MCF 10A (cell line): ENCODE measurements at places on chromosomes 5 and 9.
A peak's percentile ranks its signal among the peaks of the same experiment; 100 is the strongest.

DNA sequence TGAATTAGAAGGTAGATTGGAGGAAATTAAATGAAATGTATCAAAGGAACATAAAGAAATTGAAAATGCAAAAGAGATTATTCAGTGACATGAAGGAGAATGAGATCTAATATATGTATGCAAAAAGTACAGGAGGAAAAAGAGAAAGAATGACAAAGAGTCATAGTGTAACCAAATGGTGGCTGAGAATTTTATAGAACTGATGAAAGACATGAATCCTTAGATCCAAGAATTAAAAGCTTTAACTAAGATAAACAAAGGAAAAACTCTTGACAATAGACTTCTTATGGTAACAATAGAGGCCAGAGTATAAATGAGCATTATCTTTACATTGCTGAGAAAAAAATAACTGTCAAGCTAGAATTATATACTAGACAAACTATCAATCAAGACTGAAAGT is 505.4 kb upstream of the CD180 start:
- no peak for DNase-seq

DNA sequence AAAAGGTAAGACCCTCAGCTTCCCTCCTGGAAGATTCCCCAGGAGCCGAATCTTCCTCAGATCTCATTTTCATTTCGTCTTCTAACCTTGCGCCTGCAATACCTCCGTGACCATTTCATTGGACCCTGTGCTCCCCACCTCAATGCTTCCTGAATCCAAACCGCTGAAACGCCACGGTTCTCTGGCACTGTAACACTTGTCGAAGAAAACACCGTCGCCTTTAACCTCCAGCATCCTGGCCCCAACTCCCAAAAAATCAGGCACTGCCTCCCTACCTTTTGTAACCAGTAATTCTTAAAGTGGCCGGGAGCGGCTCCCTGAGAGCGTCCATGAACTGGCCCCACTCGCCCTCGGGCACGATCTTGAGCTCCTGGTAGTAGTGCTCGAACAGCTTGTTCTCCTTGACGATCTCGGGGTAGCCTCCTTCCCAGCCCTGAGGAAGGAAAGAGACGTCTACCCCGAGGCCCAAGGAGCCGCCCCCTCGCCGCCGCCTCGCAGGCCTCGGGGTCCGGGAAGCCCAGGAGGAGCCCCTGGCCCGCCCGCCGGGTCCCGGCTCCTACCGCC is 438 bp downstream of the NSUN2 start:
- peak; percentile 51 for DNase-seq

DNA sequence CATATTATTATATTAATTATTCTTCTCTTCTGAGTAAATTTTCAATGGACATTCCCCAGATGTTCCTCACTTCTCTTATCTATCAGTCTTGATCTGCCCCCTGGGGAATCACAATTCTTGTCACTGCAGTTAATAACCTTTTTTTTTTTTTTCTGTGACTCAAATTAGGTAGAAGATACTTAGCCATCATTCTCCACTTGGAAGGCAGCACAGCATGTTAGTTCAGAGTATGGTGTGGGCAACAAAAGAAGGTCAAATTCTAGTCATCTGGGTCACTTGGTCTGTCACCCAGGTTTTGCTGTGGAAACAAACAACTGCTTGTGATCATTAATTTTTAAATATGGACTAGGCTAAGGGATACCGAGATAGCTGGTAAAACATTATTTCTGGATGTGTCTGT is 8.1 kb upstream of the MOB3B start:
- DNase-seq, result no peak

DNA sequence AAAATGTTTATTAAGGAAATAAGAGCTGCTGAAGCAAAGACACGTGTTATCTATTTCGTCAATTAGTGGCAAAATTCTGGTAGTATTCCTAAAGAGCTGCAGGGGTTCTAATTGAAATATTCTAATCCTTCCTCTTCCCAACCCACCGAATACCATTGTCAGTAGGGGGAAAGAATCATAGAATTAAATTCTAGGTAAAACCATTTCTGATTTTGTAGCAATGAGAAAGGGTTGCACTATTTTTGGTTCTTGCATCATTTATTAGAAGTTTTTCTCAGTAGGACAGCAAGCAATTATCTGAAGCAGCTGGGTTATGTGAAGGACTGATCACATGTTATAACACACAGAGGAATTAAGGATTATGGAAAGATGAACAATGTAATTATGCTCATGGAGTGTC is 80.3 kb upstream of the SEMA6A start:
- DNase-seq, result no peak

- DNase-seq, result no peak
Observed at GRCh38 chr5:174217527-174217926, 172.0 kb downstream of the NSG2 start.

- peak; percentile 59 for DNase-seq
Observed at GRCh38 chr9:124551472-124552272, 44.5 kb upstream of the NR5A1 start.

DNA sequence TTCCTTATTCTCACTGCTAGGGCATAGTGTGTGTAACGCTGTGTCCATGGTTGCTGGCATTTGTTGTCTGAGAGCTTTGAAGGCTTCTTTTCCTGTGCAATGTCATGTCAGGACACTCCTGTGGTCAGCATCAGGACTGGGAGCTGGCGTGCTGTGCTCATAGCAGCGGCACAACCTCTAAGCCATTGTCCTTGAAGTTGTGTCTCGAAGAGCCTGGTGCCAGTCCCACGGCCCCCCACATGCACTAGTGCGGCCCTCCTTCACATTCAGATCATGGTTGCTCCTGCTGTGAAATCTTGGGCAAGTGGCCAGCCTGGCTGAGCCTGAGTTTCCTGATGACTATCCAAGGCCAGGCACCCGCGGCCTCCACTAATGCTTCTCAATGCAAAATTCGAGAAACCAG is 32.4 kb downstream of the PDZD2 start:
- DNase-seq, result no peak

DNA sequence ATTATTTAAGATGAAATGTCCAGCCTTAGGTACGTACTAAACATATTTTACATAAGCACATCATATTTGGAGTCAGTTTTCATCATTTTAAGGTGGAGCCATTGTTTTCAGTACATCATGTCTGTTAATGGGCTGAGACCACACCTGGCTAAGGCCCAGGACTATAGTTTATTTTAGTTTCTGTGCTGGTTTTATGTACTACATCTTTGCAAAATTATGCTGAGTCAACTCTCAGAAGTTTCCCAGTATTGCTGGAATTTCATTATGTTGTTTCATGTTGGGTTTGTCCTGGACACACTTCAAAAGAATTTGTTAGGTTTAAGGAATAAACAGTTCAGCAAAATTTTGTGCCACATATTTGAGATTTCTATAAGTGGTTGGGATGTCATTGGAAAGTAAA is 171.2 kb downstream of the CCDC171 start:
- peak; percentile 80 for DNase-seq

DNA sequence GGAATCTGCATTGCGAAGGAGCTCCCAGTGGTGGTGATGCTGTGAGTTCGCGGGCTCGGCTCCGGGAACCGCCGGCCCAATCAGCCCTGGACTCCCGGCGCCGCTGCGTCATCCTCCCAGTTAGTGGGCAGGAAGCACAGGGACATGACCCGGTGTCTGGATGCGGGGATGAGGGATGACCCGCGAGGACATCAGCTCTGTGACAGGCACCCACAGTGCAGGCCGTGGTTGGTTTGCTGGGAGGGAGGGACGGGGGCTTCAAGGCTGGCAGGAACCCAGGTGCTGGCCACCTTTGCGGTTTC is 996 bp downstream of the NXNL2 start:
- DNase-seq, result no peak

- no peak for DNase-seq
Observed at GRCh38 chr5:123976379-123977033, 464.5 kb downstream of the CSNK1G3 start.

GRCh38 chr5:131147258-131147657 is 17.8 kb downstream of the HINT1 start:
- no peak for DNase-seq

DNA sequence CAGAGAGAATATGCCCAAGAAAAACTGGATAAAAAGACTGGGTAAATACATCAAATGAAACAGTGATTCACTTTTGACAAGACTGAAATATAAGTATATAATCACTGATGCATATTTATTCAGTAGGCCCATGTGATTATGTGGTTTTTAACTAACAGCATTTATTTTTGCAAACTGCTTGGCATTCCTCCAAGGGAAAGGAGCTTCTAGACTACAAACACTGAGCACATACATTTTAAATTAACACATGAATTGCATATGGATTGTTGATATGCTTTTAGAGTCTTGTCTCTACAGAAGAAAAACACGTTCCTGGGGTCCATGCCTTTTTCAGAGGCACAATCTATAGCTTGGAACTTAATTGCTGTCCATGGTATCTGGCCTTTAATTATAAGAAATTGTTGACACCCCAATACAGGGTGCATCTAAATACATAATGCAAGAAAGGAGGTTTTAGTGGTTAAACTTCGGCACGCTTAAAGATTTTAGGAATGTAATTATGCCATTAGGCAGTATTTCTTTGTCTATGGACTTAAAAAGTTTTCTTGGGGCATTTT is 6.9 kb upstream of the MEIKIN start:
- peak; percentile 7 for DNase-seq

DNA sequence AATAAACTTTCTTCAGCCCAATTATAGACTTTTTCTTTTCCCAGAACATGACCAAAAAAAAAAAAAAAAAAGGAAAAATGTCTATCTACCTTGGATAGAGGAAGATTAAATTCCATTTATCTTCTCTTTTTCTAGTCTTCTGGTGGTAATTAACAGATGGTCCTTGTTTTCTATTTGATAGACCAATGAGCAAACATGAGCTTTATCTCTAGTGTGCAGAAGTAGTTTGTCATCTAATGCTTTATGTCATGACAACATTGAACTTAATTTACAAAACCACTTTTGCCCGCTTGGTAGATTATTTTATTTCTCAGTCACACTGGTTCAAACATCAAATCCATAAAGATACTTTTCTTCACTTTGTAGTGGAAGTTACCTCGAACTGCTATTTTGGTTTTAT is 69.5 kb upstream of the ELL2 start:
- DNase-seq, result no peak

- no peak for DNase-seq
Observed at GRCh38 chr5:79189439-79190234, 46.3 kb upstream of the JMY start.

DNA sequence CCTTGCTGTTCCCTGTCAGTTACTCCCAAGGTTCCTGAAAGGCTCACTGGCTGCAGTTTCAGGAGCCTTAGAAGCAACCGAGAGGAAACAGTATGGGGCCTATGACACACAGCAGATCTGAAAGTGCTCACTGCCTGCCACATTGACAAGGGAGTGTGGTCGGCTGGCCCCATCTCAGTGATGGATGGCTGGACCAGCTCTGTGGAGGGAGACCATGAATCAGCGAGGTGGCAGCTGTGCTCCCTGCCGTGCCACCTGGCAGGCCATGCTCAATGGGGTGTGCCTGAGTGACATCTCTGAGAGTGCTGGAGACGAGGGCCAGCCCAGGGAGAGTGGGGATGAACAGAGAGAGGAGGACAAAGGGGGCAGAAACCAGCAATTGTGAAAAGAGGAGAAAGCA is 49.1 kb downstream of the DOCK2 start:
- no peak for DNase-seq

DNA sequence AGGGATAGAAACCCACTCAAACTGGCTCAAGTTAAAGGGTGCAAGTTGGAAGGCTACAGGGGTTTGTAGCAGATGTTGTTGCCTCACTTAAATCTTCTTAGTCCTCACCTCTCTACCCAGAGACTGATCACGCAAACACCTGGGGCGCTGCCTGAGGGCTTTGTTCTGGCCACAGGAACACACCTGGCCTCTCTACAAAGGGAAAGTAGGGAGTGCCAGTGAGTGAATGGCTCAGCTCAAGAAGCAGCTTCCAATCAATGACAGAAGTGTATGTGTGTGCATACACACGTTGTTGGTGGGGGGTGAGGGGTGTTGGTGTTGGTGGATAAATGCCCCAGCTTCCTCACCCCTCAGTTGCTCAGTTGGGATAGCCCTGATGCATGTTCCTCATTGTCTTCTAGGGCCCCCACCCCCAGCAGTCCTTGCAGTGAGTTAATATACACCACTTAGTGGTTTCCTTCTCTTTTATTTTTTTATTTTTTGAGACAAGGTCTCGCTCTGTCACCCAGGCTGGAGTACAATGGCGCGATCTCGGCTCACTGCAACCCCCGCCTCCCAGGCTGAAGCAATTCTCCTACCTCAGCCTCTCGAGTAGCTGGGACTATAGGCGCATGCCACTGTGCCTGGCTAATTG is 30.6 kb upstream of the CTNNA1 start:
- peak; percentile 62 for DNase-seq

DNA sequence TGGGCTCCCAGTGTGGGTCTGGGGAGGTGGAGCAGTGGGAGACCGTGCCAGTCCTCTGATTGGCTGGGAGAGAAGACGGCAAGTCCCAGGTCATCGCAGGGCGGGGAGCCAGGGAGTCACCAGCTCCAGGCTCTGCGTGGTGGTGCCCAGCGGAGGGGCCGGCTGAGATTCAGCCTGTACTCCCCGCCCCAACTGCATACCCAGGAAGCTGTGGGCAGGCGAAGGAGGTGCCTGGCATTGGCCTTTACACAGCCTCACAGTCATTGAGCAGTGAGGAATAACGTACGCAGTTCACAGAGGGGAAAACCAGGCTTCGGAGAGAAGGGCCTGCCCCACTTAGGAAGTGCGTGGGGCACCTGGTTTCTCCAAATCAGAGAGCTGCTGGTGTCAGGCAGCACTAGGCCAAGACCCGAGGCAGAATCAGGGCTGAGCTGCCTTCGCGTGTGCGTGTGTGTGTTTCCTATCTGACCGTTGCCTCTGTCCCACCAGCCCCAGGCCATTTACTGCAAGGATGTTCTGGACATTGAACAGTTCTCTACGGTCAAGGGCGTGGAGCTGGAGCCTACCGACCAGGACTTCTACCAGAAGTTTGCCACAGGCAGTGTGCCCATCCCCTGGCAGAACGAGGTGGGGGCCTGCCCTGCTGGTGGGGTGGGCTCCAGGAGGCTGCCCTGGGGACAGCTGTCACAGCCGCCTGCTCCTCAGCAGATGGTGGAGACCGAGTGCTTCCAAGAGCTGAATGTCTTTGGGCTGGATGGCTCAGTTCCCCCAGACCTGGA is 6.2 kb upstream of the PRR7 start:
- no peak for DNase-seq

GRCh38 chr9:27538647-27539046 is 9.0 kb upstream of the MOB3B start:
- no peak for DNase-seq

- DNase-seq, result peak; percentile 34
Observed at GRCh38 chr9:126915281-126915816, 767 bp downstream of the RALGPS1 start.

- no peak for DNase-seq
Observed at GRCh38 chr9:99093492-99093791, 11.5 kb upstream of the TGFBR1 start.

DNA sequence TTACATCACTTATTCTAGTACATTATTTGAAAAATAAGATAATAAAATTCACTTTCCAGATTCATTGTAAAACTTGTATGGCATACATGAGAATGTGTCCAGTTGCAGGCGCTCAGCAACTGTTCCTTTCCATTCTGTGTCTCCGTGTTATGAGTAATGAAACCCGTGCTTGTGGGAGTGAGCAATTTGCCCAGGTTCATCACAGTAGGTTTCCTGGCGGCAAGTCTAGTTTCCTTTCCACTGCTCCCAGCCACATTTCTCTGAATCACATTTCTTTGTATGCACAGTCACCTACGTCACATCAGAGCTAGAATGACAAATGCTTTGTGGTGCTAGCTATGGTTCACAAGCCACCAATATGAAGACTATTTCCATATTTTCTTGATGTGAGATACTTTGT is 39.9 kb downstream of the MOCS2 start:
- DNase-seq, result peak; percentile 71

- DNase-seq, result no peak
Observed at GRCh38 chr5:10649666-10650380, 86.0 kb downstream of the ANKRD33B start.

GRCh38 chr5:91026466-91026865 is 356.7 kb downstream of the ARRDC3 start:
- no peak for DNase-seq
